Stimulated activated CD8-positive, alpha-beta memory T cell treated with anti-CD3 and anti-CD28 coated beads, Interleukin-15, amount 100 ng/mL, for 48 hours (primary cell): ENCODE measurements at places on chromosomes 4 and X.

DNA sequence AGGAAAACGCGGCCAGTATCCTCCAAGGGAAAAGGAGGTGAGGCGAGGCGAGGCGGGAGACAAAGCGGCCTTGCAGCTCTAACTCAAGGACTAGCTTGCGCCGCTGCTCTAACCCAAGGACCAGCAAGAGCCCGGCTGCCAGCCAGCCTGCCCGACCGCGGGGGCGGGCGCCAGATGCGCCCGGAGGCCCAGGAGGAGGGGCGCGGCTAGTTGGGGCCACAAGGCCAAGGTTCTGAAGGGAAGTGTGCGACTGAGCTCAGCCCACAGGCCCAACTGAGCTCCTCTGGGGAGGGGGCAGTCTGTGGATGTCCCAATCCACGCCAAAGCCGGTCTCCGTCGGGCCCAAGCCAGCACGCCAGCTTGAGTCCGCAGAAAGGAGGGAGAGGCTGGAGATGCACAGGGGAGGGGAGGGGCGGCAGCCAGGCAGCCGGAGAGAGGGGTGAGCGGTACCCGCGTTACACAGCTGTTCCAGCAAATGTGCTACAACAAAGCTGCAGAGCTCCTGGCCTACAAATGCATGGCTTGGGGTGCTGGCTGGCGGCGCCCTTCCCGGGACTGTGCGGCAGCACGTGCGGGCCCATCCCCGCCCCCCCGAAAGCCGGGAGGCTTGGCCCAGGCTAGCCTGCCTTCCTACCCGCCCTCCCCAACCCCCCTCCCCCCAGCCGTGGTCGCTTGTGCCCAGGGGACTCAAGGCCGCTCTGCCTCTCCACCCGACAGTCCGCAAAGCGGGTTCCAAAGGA, 637 bp downstream of the AMER1 start:
- peak; percentile 1 for DNase-seq

- DNase-seq, result no peak
Observed at GRCh38 chrX:21708116-21708515, 49.8 kb downstream of the SMPX start.

DNA sequence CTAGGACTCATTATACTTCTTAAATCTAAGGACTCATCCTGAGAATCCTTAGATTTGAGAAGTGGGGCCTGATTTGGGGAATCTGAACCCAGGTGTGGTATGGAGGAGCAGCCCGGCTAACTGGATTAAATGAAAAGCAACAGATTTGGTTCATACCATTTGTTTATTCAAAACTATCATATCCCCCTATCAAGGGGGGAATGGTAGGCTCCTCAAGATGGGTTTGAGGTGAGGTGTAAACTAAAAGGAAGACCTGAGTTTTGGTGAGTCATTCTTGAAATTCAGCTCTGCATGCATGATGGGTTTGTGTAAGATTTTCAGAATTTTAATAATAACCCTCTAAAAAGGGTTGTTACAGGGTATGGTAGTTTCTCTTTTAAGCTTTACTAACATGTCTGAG, 53.4 kb downstream of the CASP6 start:
- DNase-seq, result no peak

GRCh38 chrX:71493111-71493613, 39.7 kb upstream of the OGT start:
- no peak for DNase-seq

- no peak for DNase-seq
Observed at GRCh38 chr4:85268188-85268587, 206.8 kb upstream of the ARHGAP24 start.

DNA sequence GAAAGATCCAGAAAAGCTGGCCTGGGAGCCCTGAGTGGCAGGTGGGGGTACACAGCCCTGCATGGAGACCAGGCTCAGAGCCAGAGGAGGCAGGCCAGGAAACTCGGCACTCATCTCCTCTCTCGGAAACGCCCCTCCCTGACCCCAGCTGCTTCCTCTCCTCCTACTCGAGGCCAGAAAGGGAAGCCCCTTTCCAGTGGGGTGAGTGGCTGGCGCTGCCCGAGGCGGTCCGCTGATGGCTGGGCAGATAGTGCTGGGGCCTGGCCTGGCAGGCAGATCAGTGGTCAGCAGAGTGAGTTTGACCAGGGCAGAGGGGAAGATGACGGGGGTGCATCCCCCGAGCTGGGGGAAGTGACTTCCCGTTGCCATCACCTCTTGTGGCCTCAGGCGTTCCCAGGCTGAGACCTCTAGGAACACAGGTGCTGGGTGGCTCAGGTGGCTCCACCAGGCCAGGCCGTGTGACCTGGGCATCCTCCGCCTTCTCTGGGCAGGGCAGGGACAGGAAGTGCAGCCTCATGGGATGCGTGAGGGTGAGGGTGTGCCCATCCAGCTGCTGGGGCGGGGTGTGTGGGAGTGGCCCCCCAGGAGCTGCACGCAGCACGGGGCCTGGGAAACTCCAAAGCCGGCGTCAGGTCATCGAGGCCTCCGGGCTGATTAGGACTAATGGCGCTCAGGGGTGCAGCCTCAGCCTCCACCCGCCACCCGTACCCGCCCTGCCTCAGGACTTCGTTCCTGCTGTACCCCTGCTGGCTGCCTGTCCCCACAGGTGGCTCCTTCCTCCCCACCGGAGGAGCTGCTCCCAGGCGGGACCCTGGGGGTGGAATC, 5.7 kb downstream of the SH3BP2 start:
- no peak for DNase-seq

DNA sequence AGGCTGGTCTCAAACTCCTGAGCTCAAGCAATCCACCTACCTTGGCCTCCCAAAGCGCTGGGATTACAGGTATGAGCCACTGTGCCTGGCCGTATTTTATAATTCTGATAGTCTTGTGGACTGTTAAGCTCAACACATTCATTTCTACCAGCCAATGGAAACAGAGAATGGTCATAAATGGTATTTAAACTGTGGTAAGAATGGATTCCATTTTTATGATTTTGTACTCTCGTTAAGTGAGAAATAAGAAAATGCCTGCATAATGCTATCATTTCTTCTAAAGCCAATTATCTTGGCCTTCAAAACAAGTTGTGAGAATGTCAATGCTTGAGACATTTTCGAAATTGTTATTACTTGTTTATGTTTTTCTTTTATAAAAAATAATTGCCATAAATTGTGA, 321.0 kb downstream of the IL15 start:
- no peak for DNase-seq

DNA sequence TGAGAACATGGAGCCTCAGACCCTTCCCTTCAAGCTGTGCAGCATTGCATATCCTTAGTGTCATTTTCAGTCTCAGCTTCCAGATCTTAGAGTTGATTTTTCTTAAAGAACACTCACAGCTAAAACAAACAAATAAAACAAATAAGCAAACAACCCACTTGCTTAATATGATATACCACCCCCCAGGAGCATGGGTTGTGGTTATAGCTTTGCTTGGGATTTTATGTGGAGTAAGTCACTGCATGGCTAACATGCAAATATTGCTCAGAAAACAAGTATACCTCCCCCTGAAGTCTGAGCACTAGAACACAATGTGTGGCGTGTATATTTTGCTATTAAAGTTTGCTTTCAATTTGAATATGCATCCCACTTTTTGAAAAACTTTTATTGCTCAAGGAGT, 78.6 kb downstream of the MGST2 start:
- DNase-seq, result no peak

GRCh38 chr4:6029254-6029653, 11.0 kb upstream of the C4orf50 start:
- DNase-seq, result no peak

GRCh38 chr4:16206848-16207247, 19.4 kb downstream of the TAPT1 start:
- DNase-seq, result no peak

- no peak for DNase-seq
Observed at GRCh38 chr4:7771541-7772507, 167.8 kb downstream of the AFAP1 start.

DNA sequence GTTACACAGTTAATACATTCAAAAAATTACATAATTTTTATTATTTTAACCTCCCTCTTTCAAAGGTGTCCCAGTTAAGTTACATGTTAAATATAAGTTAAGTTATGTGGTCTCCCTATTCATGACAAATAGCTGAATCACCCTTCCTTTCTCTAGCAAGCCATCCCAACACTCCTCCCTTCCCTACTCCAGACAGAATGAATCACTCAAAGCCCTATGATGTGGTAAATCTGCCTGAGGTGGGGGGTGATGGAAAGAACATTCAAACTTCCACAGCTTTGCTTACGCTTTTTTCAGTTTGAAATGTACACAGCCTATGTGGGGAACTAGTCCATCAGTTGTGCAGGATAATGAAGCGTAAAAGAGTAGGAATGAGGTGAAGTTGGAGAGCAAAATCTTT, 90.2 kb downstream of the CXCL13 start:
- DNase-seq, result no peak

GRCh38 chr4:82948647-82949204, 48.2 kb downstream of the THAP9 start:
- DNase-seq, result no peak

DNA sequence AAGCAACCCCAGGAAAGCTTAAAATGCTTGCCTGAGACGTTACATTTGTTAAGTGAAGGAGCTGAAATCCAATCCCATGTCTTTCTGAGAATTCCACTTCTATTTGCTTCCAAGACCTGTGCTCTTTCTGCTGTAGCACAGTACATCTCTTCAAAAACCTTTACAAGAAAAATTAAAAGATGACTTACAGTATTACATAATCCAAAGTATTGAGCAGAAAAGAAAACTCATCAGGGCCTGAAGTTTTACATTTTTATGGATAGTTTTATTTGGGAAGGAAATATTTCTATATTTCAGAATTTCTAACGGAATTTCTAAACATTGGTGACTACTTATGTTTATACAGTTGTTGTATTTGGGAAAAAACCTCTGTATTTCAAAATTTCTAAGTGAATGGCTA, 276.3 kb downstream of the TENM3 start:
- DNase-seq, result no peak

- DNase-seq, result no peak
Observed at GRCh38 chr4:74431113-74431826, 13.7 kb upstream of the AREG start.

- DNase-seq, result no peak
Observed at GRCh38 chrX:40922307-40922706, 162.9 kb upstream of the USP9X start.

- peak; percentile 60 for DNase-seq
Observed at GRCh38 chr4:6327220-6327917, 57.7 kb downstream of the WFS1 start.

DNA sequence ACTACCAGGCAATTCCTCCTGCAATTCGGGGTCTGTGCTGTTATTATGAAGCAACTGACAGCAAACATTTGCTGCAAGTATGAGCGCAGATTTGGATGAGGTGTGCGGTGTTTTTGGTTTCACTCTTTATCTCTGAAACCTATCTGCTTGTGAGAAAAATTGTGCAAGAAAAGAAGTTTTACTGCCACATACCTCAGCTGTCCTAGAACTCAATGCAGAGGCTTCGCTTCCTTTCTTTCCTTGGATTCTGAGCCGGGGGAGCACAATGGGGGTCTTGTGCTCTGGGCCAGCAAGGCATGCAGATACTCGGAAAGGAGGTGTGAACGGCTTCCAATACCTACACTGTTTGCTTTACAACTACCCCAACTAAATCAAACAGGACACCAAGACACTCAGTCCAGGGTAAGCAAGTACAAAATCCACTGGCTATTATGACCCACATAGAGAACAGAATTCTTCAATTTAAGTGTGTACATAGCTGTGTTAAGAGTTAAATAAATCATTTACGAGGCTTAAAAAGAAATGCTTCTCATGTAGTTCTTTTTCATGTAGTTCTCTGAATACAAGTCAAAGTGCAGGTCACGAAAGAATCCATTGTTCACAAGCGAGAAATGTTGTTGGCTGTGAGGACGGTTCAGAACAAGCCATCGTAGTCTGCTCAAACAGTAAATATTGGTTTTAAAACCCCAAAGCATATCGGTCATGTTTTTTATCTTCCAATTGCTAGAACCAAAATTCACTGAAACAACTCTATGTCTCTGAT, 1.1 kb downstream of the SORBS2 start:
- DNase-seq, result no peak

DNA sequence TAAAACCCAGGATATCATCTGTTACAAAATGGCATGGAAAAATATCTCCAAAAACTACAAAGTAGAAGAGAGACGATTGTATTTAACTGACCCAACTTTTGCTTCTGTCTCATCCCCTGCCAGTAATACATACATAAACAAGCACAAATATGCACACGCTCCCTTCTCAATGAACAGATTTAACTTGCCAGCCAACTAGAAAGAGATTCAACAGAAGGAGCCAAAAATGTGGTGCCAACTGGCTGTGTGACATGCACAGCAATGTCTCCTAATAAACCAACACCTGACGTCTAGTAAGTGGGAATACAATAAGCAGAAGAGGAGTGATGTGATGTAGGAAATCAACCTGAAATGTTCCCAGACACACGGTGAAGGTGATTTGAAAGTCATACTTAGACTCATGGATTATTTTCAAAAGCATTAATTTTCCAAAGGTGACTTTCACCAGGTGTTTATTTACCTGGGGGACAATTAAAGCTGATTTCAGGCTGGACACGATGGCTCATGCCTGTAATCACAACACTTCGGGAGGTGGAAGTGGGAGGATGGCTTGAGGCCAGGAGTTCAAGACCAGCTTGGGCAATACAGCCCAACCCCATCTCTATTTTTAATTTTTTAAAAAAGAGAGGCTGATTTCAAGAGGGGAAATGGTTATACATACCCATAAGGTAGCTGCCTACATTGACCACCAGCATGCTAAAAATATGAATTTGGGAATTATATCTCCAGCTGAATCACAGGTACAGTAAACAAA, 33.7 kb downstream of the SH3RF1 start:
- DNase-seq, result no peak

- no peak for DNase-seq
Observed at GRCh38 chr4:7155590-7156071, 36.7 kb upstream of the SORCS2 start.

DNA sequence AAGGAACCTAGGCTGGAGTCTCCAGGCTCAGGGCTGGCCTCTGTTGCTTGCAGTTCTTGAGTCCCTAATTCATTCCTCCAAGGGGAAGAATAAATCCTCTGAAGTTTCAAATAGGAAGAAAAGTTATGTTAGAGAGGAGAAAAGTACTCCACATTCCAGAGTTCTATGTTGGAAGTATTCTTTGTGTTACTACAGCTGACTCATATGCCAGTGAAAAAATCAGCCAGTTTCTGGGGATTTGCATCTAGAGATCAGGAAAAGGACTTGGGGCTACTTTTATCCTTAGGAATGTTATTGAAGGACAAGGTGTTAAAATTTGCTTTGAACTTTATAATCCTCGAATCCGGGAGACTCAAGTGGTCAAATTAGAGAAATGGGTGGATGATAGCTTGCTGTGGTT, 11.7 kb upstream of the NUDT9 start:
- DNase-seq, result no peak

DNA sequence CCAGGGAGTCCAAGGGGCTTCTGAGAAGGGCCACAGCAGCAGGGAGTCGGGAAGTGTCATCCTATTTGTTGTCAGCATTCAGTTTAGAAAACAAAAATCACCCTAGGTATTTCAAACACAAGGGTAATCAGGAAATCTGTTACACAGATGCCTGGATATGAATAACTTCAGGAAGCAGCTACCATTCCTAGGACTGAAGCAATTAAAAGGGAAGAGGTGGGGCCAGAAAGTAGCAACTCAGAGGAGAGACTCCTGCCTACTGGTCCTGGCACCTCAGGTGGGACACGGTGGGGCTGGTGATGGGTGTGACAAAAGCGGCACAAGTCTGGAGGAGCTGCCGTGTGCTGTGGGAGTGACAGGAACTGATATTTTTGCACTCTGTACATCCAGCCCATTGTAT, 107.9 kb downstream of the PDGFRA start:
- DNase-seq, result no peak
